CD4-positive, CD25-positive, alpha-beta regulatory T cell (primary cell): ENCODE measurements at places on chromosomes 3 and 15.

DNA sequence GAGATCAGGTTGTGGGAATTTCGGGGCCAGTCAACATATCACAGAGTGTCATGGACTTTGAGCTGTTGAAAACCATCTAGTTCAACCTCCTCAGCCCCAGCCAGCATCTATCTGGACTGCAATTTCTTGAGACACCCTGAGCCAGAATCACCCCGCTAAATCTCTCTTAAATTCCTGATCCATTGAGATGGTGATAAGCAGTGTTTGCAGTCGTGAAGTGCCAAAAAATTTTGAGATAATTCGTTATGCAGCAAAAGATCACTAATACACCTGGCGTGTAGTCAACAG, 29.3 kb downstream of the TMED3 start:
- DNase-seq: no peak

- no peak for DNase-seq
Observed at GRCh38 chr3:194307849-194308248, 43.3 kb downstream of the CPN2 start.

GRCh38 chr15:63612300-63612699, 15.1 kb downstream of the FBXL22 start:
- no peak for DNase-seq

DNA sequence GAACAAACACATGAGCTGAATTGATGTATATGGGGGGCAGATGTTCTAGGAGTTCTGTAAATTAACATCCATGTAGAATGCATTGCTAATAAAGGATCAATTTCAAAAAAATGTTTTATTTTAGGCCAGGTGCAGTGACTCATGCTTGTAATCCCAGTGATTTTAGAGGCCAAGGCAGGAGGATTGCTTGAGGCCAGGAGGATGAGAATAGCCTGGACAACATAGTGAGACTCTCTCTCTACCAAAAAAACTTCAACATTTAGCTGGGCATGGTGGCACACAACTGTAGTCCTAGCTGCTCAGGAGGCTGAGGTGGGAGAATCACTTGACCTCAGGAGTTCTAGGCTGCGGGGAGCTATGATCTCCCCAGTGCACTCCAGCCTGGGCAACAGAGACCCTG, 6.5 kb upstream of the NUP210 start:
- no peak for DNase-seq
